ENCODE measurements at places on chromosomes 11 and 22. TPM values are rescaled to one million over a fixed set of nuclear protein-coding genes. Genes with fewer than 3 reads are reported as not detected.

The TAF10 gene
- 86.1 TPM for total RNA-seq

The RAB39A gene
- not detected for total RNA-seq

The SOX10 gene
- not detected for total RNA-seq

The KCNJ11 gene
- not detected for total RNA-seq

The GLYAT gene
- total RNA-seq: not detected

The GCAT gene
- 40.2 TPM for total RNA-seq

The DBX1 gene
- total RNA-seq: not detected

The SLC22A9 gene
- not detected for total RNA-seq

The DDTL gene
- 2.9 TPM for total RNA-seq

The SCN3B gene
- under 0.01 TPM for total RNA-seq

The ANKK1 gene
- 1.6 TPM for total RNA-seq

The CABP4 gene
- total RNA-seq: not detected

The UPK3A gene
- not detected for total RNA-seq

The CLDN5 gene
- not detected for total RNA-seq

The OSBP2 gene
- 18.6 TPM for total RNA-seq

The TRPC6 gene
- total RNA-seq: 0.23 TPM

The CTSW gene
- not detected for total RNA-seq

The ESAM gene
- total RNA-seq: not detected

The SNRPD3 gene
- 238 TPM for total RNA-seq

The TTC36 gene
- total RNA-seq: not detected

The PRR5L gene
- total RNA-seq: 14.8 TPM

The HTR3B gene
- not detected for total RNA-seq

The SCN2B gene
- 0.15 TPM for total RNA-seq

The SYT9 gene
- total RNA-seq: not detected

The SLC5A1 gene
- total RNA-seq: 0.04 TPM

The EFCAB6 gene
- total RNA-seq: 0.11 TPM

The C22orf31 gene
- not detected for total RNA-seq

The ISX gene
- not detected for total RNA-seq

The ANKRD49 gene
- 8.2 TPM for total RNA-seq

The ARHGAP8 gene
- 15.6 TPM for total RNA-seq

The MTNR1B gene
- total RNA-seq: not detected

The PCNX3 gene
- 27.0 TPM for total RNA-seq

The C11orf86 gene
- total RNA-seq: not detected

The KCNJ1 gene
- total RNA-seq: 0.08 TPM

The VSTM5 gene
- under 0.01 TPM for total RNA-seq

The NPTXR gene
- not detected for total RNA-seq

The DNAJB13 gene
- total RNA-seq: not detected

The GAS2L1 gene
- 48.2 TPM for total RNA-seq

The NXPE1 gene
- total RNA-seq: not detected

The NNMT gene
- total RNA-seq: 97.5 TPM

The MMP7 gene
- total RNA-seq: not detected

The FXYD6 gene
- total RNA-seq: 0.08 TPM

The C11orf42 gene
- not detected for total RNA-seq

Measured in hair follicular keratinocyte (primary cell).